ENCODE measurements at places on chromosomes 16 and 17.

- DNase-seq, result no peak
Observed at GRCh38 chr17:48462946-48463345, 32.9 kb upstream of the SKAP1 start.

DNA sequence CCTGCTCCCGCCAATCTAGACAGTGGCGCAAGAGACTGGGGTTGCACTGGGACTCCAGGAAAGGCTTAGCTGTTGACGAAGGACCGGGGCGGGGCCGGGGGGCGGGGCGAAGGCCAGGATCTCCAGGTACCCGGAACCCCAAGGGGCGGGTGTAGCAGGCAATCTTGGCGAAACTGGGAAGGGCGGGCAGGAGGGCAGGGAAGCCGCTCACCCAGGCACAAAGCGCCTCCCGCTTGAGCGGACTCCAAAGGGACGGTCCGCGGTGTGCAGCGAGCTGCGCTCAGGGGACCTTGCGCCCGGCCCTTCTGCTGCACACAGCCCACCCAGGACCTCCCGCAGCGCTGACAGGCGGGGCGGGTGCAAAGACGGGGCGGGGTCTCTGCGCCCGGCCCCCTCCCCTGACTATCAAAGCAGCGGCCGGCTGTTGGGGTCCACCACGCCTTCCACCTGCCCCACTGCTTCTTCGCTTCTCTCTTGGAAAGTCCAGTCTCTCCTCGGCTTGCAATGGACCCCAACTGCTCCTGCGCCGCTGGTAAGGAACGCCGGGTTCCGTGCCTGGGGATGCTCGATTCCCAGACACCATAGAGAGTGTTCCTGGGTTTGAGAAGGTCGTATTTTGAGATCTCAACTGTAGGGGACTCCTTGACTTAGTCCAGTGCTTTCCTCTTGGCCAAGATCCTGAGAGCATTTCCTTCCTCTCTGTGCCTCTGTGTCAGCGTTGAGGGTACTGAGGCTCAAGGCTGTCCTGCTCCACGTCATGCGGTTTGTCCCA lies at the start of gene MT1F:
TSS of gene MT1F (plus strand) at position 405 of the 772 bp plus-strand sequence. CDS start at position 505, 100 bp downstream.
- no peak for DNase-seq

DNA sequence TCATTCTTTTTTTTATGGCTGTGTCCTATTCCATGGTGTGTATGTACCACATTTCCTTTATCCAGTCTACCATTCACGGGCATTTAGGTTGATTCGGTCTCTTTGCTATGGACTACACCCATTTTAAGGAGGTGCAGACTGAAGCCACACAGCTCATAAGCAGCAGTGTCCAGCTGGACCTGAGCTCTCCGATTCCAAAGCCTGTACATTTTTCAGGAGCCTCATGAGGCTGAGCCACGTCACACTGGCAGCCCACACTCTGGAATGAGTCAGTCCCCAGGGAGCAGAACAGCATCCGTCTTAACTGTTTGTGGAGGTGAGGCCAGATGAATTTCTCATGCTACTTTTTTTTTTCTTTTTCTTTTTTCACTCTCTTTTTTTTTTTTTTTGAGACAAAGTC lies 116.1 kb downstream of the C16orf95 start:
- peak; percentile 98 for DNase-seq

GRCh38 chr16:12798171-12798570 lies 5.5 kb downstream of the CPPED1 start:
- DNase-seq, result no peak

GRCh38 chr17:45990886-45991285 lies 8.2 kb upstream of the STH start:
- DNase-seq, result no peak

Data from GM04504 (cell line).